Mesothelial cell of epicardium (in vitro differentiated cells): ENCODE measurements at places on chromosomes 2 and 18.
A peak's percentile ranks its signal among the peaks of the same experiment; 100 is the strongest.

DNA sequence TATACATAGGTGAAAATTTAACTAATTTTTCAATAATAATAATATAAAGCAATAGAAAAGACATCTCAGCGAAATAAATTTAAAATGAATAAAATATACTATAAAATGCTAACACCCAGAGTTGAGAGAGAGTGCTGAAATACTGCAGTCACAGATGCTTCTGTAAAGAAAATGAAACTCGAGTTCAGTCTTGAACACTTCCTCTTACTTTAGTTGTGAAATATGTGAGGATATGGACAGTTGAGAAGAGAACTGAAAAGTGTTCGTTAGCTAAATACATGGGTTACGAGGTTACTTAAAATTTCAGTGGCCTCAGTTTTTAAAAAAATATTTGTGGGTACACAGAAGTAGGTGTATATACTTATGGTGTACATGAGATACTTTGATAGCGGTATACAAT is 106.8 kb downstream of the DNAH7 start:
- no peaks in the 10 kb centered on the region for H3K4me1 ChIP-seq
- H3K27ac ChIP-seq: no peak overlapping the region
- no peaks in the 10 kb centered on the region for H3K36me3 ChIP-seq
- H3K27me3 ChIP-seq: no peaks in the 10 kb centered on the region
- no peak for DNase-seq
- H3K4me3 ChIP-seq: no peak overlapping the region

GRCh38 chr2:25257931-25258846 is 83.5 kb downstream of the DNMT3A start:
- peak overlapping the region; percentile 23 for H3K27ac ChIP-seq
- peaks cover 28% of the 10 kb centered on the region for H3K36me3 ChIP-seq
- no peak overlapping the region for H3K4me3 ChIP-seq

DNA sequence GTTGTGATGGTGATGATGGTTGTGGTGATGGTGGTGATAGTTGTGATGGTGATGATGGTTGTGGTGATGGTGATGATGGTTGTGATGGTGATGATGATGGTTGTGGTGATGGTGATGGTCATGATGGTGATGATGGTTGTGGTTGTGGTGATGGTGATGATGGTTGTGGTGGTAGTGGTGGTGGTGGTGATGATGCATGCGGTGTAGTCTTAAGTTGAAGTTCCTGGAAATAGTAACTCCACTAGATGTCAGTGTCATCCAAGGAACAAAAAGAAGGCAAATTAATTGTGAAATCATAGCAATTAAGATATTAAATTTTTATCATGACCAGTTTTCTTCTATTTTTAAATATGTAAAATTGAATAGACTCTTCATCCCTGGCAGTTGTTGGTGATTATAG is 309.2 kb downstream of the AGAP1 start:
- DNase-seq: no peak
- H3K27me3 ChIP-seq: no peaks in the 10 kb centered on the region
- no peak overlapping the region for H3K4me3 ChIP-seq
- H3K4me1 ChIP-seq: no peaks in the 10 kb centered on the region

DNA sequence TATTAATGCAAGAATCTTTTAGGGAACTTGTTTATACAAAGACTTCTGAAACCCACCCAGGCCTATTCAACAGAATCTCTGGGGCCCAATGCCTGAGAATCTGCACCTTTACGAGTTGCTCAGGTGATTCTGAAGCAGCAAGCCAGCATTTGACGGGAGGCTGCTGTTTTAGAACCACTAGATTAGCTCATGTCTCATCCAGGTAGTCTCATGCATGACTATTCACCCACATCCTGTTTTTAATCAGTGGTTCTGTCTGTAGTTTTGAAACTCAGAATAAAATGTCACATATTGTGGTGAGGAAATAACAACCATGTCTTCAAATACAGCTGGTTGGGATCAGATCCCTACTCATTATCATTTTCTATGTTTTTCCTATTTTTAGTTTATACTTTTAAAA is 39.5 kb downstream of the CYTIP start:
- H3K4me3 ChIP-seq: no peak overlapping the region
- no peaks in the 10 kb centered on the region for H3K36me3 ChIP-seq
- no peak for DNase-seq
- H3K4me1 ChIP-seq: no peaks in the 10 kb centered on the region
- no peak overlapping the region for H3K27ac ChIP-seq

DNA sequence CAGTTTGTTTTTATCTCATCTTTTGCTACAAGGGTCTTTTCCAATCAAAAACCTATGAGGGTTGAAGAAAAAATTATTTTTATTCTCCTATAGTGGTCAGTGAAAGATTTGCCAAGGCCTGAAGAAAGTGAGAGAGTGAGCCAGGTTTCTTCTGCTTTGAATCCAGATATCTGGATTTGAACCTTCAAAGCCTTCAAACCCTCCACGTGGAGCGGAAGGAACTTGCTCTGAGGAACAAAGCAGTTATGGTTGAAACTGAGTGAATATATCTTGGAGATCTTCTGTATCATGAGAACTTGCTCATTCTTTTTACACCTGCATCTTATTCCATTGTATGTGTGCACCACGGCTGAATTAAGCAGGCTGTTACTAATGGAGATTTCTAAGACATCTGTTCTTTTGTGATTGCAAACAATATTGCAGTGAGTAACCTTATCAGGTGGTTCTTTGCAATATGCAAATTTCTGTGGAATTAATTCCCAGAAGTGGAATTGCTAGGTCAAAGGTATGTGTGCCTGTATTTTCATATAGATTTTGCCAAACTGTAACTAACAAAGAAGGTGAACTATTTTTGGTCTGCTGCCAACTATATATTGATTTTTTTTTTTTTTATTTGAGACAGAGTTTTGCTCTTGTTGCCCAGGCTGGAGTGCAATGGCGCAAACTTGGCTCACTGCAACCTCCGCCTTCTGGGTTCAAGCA is 147.9 kb downstream of the B3GNT2 start:
- no peaks in the 10 kb centered on the region for H3K27me3 ChIP-seq
- no peak for DNase-seq
- peaks cover 12% of the 10 kb centered on the region for H3K4me1 ChIP-seq

GRCh38 chr2:105885456-105885855 is 140.7 kb downstream of the NCK2 start:
- DNase-seq: no peak
- H3K27me3 ChIP-seq: no peaks in the 10 kb centered on the region
- H3K27ac ChIP-seq: peak overlapping the region; percentile 23
- no peak overlapping the region for H3K4me3 ChIP-seq

DNA sequence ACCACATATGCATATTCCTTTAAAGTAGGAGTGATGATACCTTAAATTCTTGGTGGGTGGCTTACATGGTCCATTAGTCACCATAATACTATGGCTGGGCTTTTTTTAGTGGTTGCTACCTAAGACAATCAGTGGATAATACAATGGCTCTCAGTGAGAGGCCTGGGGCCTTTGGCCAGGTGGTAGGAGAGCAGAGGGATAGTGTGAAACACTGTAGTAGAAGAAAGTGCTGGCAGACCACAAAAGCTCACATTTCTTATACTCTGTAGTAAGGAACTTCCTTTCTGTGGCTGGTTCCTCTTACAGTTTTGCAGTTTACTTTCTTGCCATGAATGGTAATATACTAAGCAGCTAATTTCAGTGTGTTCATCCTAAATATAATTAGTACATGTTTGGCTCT is 583.5 kb downstream of the XIRP2 start:
- H3K4me1 ChIP-seq: peaks cover under 1% of the 10 kb centered on the region
- no peak for DNase-seq
- no peaks in the 10 kb centered on the region for H3K27me3 ChIP-seq
- H3K36me3 ChIP-seq: no peaks in the 10 kb centered on the region
- H3K27ac ChIP-seq: no peak overlapping the region

DNA sequence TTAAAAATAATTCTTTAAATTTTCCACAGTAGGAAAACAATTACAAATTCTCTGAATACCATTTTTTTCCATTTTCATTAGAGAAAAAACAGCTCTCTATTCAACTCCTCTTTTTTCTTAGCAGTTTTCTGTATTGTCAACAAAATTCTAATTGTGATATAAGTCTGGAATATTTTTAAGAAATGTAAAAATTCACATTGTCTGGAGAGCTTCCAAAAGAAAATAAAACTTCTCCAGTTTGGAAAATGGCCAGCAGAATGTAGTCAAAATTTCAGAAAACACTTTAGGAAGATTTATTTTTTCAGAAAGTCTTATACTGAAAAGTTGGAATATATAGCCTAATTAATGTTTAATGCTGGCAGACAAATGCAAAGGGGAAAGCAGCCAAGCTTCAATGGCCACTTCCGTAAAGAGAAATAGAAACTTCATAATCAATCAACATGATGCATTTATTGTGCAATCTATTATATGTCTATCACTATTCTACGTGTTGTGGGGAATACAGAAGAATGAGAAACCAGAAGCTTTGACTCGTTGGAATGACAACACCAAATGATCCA is 733.2 kb upstream of the PKDCC start:
- H3K27ac ChIP-seq: peak overlapping the region; percentile 30
- H3K36me3 ChIP-seq: no peaks in the 10 kb centered on the region
- H3K4me1 ChIP-seq: peaks cover 13% of the 10 kb centered on the region
- no peak overlapping the region for H3K4me3 ChIP-seq

DNA sequence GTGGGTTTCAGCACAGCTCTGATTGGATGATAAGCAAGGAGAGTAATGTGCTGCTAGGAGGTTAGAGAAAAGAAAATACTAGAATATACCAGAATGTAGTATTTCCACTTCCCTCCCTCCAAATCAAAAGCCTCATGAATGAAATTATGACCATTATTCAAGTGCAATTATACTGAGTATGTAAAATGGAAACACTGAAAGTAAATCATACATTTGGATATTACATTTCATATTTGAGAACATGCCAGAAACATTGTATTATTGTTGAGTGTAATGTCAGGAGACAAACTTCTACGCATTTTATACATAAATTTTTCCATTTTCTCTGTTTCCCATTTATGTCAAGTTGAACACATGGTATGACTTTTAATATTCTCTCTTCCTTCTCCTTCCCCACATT is 942 bp upstream of the CETN1 start:
- H3K27ac ChIP-seq: no peak overlapping the region
- H3K4me1 ChIP-seq: peaks cover 30% of the 10 kb centered on the region
- H3K36me3 ChIP-seq: no peaks in the 10 kb centered on the region
- no peak for DNase-seq
- H3K4me3 ChIP-seq: no peak overlapping the region

GRCh38 chr2:71125506-71126294 is 4.3 kb downstream of the MCEE start:
- peaks cover 11% of the 10 kb centered on the region for H3K36me3 ChIP-seq
- H3K27ac ChIP-seq: no peak overlapping the region
- H3K27me3 ChIP-seq: no peaks in the 10 kb centered on the region
- no peak overlapping the region for H3K4me3 ChIP-seq
- H3K4me1 ChIP-seq: peaks cover 9% of the 10 kb centered on the region

- H3K4me3 ChIP-seq: no peak overlapping the region
- H3K4me1 ChIP-seq: peaks cover 9% of the 10 kb centered on the region
- H3K27me3 ChIP-seq: peaks cover 11% of the 10 kb centered on the region
- H3K36me3 ChIP-seq: no peaks in the 10 kb centered on the region
- H3K27ac ChIP-seq: no peak overlapping the region
- no peak for DNase-seq
Measured at GRCh38 chr2:85813211-85813981, 59.6 kb downstream of the ATOH8 start.

DNA sequence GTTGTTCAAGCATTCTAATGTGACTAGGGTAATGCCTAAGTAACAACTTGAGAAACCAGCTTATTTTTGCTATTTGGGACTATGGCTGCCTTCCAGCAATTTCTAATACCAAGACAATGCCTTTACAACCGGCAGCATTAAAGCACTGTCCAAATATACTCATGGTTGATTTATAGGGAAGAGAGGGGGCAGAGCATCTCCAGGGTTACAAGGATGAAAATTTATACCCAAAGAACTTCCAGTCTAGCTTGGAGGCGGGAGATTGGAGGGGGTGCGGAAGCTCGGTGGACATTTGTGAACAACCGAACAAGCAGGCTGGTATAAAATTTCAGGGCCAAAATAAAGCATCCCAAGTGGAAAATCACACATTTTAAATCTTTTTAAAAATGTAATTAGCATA is 294.9 kb upstream of the STON1 start:
- no peak overlapping the region for H3K4me3 ChIP-seq
- no peak for DNase-seq
- no peak overlapping the region for H3K27ac ChIP-seq

- H3K27ac ChIP-seq: no peak overlapping the region
- no peak for DNase-seq
- no peaks in the 10 kb centered on the region for H3K36me3 ChIP-seq
- no peak overlapping the region for H3K4me3 ChIP-seq
Measured at GRCh38 chr2:177283906-177284305, 19.4 kb upstream of the NFE2L2 start.

- H3K27ac ChIP-seq: no peak overlapping the region
- DNase-seq: no peak
- no peak overlapping the region for H3K4me3 ChIP-seq
- H3K27me3 ChIP-seq: no peaks in the 10 kb centered on the region
- H3K4me1 ChIP-seq: peaks cover 10% of the 10 kb centered on the region
Measured at GRCh38 chr2:20595439-20596192, 55.3 kb downstream of the HS1BP3 start.

GRCh38 chr18:35508030-35508429 is 10.3 kb upstream of the INO80C start:
- DNase-seq: no peak
- no peaks in the 10 kb centered on the region for H3K27me3 ChIP-seq
- peaks cover 2% of the 10 kb centered on the region for H3K4me1 ChIP-seq

GRCh38 chr2:42132191-42132965 is 36.8 kb upstream of the EML4 start:
- peaks cover 8% of the 10 kb centered on the region for H3K27me3 ChIP-seq
- no peak overlapping the region for H3K4me3 ChIP-seq
- H3K27ac ChIP-seq: peak overlapping the region; percentile 83
- no peaks in the 10 kb centered on the region for H3K36me3 ChIP-seq
- H3K4me1 ChIP-seq: peaks cover 62% of the 10 kb centered on the region
- no peak for DNase-seq

DNA sequence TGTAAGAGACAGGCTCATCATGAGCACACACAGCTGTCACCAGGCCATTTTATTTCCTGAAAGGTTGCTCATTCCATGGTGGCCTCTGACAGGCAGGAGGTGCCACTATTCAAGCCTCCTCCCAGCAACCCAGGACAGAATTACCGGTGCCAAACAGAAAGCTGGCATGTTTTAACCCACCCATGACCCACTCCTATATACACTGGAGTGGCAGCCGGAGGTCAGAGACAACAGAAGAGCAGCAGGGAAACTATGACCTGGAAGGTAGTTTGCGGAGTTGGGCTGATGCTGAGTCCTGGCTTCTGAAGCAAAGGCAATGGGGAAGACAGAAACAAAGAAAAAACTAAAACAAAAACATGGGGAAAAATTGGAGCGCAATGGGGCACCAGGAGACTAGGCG is 2.3 kb downstream of the RFTN2 start:
- no peaks in the 10 kb centered on the region for H3K36me3 ChIP-seq
- no peaks in the 10 kb centered on the region for H3K27me3 ChIP-seq
- H3K27ac ChIP-seq: no peak overlapping the region
- peaks cover 6% of the 10 kb centered on the region for H3K4me1 ChIP-seq
- no peak for DNase-seq
- peak overlapping the region; percentile 46 for H3K4me3 ChIP-seq

- no peak overlapping the region for H3K4me3 ChIP-seq
- no peaks in the 10 kb centered on the region for H3K36me3 ChIP-seq
- no peak overlapping the region for H3K27ac ChIP-seq
- H3K27me3 ChIP-seq: peaks cover 17% of the 10 kb centered on the region
Measured at GRCh38 chr2:2926009-2926857, 451.4 kb downstream of the EIPR1 start.

GRCh38 chr2:78417355-78417754 is 608.1 kb upstream of the REG3G start:
- peak overlapping the region; percentile 90 for H3K27ac ChIP-seq
- no peaks in the 10 kb centered on the region for H3K36me3 ChIP-seq
- no peaks in the 10 kb centered on the region for H3K27me3 ChIP-seq
- no peak for DNase-seq
- peaks cover 26% of the 10 kb centered on the region for H3K4me1 ChIP-seq

GRCh38 chr2:208034503-208035140 is 9.3 kb upstream of the PLEKHM3 start:
- no peaks in the 10 kb centered on the region for H3K27me3 ChIP-seq
- no peak overlapping the region for H3K4me3 ChIP-seq
- H3K4me1 ChIP-seq: peaks cover 13% of the 10 kb centered on the region
- no peak for DNase-seq
